Activated gamma-delta T cell treated with anti-CD3 and anti-CD28 coated beads, Interleukin-2, amount 50 U/mL, for 16 hours (primary cell): ENCODE measurements at places on chromosomes 13 and 19.

- DNase-seq = no peak
Measured at GRCh38 chr13:82597747-82598146, 1284.5 kb downstream of the SLITRK1 start.

GRCh38 chr19:49761625-49762311, 1.3 kb downstream of the TSKS start:
- DNase-seq = no peak

DNA sequence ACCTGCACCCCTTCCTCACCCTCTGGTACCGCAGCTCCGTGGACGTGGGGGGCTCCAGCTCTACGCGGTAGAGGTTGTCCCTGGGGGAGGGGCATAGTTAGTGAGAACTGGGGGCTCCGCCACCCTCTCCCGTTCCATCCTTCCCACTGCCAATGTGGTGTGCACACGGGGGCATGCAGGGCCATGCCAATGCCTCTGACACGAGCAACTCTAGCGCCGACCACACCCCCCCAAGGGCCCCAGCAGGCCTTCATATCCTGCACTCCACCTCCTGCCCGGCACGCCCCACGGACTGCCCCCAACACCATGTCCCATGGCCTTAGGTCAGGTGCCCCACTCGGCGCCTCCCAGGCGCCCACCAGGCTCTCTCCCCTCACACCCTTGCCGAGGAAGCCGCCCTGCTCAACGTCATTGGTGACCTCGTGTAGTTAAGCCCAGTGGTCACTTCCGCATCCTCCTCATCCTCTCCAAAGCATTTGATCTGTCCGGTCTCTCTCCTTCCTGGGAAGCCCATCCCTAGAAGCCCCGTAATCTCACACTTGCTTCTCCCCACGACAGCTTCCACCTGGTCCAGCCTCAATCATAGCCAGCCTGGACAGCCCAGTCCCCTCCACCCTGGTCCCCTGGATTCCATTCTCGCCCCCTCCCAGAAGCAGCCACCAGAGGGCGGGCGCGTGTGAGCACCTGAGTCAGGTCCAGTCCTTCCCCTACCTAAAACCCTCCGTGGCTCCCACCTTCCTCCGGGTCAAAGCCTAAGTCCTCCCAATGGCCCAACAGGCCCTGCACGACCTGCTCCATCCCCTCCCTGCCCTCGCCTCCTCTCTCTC, 2.1 kb downstream of the SEMA6B start:
- no peak for DNase-seq

DNA sequence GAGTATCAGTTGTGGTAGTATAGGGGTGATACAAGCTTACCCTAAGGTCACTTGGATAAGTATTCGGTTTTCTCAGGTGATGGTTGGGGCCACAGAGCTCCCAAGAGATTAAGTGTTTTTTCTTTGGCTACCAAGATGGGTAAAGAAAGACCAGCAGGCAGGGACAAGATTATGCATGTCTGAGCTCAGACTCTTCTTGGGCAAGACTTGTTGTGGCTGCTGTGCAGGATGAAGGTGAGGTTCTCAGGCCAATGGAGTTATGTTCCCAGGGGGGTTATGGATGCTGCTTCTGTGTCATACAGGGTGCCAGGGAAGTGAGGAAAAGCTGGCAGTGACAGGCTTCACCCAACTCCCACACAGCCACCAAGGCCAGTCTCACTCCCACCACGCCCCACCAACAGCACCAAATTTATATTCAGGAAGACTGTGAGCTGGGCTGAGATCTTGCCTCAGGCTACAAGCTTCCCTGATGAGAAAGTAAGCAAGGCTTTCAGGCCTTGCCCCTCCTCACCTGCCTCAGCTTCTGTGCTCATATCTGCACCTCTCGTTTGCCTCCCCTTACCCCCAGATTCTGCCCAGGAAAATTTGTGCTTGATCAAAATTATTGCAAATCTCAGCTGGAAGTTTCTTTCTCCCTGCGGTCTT, 511.8 kb upstream of the SLITRK1 start:
- DNase-seq = no peak

GRCh38 chr13:76887076-76887563, 915 bp upstream of the KCTD12 start:
- DNase-seq = no peak
